ENCODE measurements at places on chromosomes 7 and 10.

- DNase-seq: no peak
These were observed 114.1 kb downstream of the ICA1 start for GRCh38 chr7:8147760-8148463.

DNA sequence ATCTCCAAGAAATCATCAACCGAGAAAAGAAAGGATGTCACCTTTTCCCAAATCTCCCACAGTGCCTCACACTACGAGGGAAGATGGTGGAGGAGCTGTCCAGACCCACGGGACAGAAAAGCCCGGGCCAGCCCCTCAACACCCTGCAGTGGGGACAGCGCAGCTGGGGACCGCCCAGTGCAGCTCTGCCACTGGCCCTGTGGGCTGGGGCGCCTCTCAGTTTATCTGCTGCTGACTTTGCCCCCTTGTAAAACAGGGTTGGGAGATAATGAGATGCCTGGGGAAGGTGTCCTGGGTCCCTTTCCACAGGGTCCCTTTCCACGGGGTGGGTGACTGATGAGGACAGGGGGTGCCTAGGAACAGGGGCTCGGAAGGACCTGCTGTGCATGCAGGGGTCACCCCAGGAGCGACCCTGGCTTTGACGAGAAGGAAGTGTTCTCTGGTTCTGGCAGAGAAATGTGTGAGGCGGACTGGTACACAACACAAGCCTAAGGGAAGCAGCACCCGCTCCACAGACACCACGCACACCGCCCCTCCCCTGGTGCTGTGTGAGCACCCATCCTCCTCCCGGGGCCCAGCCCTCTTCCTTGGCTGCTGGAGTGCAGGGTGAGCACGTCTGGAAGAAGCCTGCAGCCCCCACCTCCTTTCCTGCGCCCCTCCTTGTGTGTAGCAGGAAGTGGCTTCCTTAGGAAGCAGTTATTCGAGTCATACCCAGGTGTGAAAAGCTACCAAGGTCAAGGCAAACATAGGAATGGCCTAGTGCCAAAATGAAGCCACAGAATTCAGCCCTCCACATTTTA, 339.9 kb downstream of the DNAJB6 start:
- DNase-seq: peak; percentile 50

DNA sequence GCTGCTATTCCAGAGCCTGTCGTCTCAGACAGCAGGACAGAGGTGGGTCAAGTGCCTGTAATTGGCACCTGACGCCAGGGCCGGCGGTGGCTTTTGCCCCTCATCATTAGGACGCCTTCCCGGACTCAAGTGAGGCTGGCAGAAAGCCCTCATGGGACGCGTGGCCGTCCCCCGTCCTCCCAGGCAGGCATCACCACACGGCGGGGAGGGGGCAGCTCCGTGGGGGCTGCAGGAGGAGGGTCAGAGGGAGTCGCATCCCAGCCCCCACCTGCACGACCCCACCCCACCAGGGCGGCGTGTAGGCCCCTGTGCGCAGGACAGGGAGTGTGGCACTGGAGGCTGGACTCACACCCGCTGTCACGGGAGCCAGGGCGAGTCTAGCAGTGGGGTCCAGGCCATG, 16.3 kb downstream of the CFAP46 start:
- no peak for DNase-seq

- no peak for DNase-seq
These were observed 386.9 kb downstream of the GALNT17 start for GRCh38 chr7:71518880-71519279.

GRCh38 chr10:118950190-118950680, 79.3 kb upstream of the NANOS1 start:
- DNase-seq: no peak

GRCh38 chr7:48832303-48832845, 92.0 kb upstream of the CDC14C start:
- no peak for DNase-seq

- no peak for DNase-seq
These were observed 20.7 kb downstream of the AVL9 start for GRCh38 chr7:32515890-32516550.

- peak; percentile 26 for DNase-seq
These were observed 46.0 kb upstream of the OPTN start for GRCh38 chr10:13053794-13054462.

- DNase-seq: no peak
These were observed 3.7 kb upstream of the MYO1G start for GRCh38 chr7:44982535-44982923.

DNA sequence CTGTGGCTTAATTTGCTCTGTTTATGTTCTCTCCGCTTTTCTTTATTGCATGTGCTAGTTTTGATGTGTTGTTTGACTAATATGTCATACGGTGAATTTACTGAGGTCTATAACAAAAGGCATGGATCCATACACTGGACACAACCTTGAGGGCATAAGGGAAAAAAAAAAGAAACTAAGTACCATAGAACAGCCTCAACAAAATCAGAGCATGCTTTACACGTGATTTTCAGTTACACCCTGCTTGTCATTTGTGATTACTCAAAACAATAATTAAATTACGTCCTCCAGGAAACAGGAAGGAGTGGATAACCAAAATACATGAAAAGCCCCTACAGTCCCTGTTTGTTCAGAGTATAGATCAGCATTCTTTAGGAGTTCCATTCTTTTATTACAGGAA, 150.5 kb downstream of the CRPPA start:
- DNase-seq: no peak

GRCh38 chr7:114799628-114800028, 122.3 kb upstream of the MDFIC start:
- no peak for DNase-seq

DNA sequence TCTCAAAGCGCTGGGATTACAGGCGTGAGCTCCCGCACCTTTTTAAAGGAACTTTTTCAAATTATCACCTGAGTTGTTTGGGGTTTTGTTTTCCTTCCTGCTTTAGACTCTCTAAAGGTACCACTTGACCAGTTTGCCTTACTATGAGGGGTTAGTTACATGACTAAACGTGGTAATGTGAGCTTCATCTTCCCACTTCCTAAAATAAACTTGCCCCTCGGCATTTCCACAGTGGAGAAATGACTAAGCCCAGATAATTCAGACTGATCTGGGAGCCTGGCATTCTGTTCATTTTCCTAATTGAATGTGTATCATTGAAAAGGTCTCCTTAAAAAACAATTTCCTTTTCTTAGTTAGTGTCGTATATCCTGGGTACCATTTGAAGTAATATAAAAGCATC, 163.4 kb downstream of the PLXDC2 start:
- DNase-seq: no peak

- no peak for DNase-seq
These were observed 25.7 kb downstream of the ARL5B start for GRCh38 chr10:18684953-18685352.

DNA sequence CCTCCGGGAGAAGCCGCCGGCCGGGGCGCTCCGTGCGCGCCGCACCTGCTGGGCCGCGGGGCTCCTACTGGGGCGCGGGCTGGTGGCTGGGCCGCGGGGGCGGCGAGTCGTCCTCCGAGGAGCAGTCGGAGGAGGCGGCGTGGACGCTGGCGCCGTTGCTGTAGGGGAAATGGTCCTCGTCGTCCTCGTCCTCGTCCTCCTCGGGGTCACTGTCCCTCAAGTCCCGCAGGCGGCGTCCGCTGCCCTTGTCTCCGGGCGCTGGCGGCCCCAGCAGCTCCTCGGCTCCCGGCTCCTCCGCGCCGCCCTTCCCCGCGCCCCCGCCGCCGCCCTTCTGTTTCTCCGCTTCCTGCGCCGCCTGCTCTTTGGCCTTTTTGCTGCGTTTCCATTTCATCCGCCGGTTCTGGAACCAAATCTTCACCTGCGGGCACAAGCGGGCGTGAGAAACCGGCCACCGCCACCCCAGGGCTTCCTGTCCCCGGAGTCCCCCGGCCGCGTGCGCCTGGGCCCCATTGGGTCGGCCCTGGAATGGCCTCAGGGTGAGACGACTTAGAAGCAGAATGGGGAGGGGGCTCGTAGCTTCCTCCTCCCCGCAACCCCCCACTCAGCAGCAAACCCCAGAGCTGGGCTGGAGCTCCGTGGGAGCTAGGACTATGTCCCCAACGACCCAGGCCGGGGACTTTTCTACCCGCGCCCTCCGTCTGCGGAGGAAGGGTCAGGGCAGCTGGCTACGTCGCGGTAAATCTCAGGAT, 4.8 kb downstream of the MNX1 start:
- DNase-seq: peak; percentile 77

DNA sequence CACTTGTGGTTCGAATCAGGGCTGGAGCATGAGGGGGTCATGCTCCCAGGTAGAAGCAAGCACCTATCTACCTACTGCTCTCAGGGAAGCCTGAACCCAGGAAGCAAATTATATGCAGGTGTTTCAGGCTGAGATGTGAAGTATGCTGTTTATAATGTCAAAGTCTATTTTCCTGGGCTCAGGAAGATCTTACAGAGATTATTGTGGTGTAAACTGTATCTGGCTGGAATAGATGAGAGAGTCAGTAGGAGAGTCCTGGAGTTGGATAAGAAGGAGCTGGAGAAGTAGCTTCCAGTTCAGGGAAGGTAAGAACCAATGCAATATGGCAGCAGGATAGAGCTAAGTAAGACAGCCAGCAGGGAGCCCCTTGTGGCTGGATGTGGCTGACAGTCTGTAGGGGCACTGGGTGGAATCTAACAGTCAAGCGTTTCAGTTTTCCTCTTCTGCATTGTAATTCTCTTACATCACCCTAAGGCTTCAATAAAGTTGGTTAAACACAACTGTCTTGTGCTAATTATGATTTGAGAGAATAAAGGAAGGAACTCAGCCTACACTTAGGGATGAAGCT, 105.9 kb upstream of the EEPD1 start:
- DNase-seq: no peak

DNA sequence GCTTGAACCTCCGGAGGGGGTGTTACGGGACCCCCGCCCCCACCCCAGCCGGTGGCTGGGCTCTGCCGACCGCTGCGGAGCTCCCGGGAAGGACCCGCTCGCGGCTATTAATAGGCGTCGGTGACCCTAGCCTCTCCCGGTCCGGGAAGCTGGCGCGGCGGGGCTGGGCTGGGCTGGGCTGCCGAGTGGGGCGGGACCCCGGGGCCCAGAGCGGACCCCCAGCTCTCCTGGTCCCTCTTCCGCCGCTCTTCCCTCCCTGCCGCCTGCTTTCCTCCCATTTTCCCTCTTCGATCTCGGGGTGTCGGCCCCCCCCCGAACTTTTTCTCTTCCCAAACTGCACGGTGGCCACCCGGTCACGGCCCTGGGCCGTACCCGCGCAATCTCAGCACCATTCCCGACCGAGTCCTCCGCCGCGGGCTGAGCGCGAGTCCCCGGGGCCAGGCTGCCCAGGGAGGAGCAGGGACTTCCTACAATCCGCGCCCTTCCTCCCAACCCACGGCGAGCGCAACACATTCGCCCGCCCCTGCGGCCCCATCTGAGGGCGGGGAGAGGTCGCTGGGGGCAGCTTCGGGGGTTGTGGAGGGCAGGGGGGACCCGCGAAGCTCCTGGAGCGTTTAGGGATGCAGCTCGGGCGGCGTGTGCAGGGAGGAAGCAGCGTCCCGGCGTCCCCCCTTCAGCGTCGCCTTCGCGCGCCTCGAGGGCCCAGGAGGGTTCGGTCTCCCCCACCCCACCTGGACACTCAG, 3.1 kb upstream of the ELFN1 start:
- DNase-seq: peak; percentile 86

DNA sequence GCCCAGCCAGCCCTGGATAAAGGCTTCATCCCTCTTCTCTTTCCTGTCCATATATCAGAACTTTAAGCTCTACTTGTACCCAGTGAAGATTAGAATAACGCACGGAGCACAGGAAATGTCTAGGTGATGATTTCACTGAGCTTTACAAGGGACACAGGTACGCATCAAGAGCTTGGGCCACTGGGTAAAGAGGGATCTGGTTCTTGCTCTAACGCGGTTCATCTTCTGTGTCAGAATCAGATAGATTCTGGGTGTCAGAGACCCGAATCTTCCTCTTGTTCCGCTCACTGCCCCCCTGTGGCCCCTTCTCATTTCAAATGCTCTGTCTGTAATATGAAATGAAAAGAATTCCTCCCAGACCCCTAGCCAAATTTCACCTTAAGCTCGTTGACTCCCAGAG, 24.7 kb downstream of the IL2RA start:
- no peak for DNase-seq

GRCh38 chr10:129771991-129772431, 192.1 kb downstream of the EBF3 start:
- no peak for DNase-seq

DNA sequence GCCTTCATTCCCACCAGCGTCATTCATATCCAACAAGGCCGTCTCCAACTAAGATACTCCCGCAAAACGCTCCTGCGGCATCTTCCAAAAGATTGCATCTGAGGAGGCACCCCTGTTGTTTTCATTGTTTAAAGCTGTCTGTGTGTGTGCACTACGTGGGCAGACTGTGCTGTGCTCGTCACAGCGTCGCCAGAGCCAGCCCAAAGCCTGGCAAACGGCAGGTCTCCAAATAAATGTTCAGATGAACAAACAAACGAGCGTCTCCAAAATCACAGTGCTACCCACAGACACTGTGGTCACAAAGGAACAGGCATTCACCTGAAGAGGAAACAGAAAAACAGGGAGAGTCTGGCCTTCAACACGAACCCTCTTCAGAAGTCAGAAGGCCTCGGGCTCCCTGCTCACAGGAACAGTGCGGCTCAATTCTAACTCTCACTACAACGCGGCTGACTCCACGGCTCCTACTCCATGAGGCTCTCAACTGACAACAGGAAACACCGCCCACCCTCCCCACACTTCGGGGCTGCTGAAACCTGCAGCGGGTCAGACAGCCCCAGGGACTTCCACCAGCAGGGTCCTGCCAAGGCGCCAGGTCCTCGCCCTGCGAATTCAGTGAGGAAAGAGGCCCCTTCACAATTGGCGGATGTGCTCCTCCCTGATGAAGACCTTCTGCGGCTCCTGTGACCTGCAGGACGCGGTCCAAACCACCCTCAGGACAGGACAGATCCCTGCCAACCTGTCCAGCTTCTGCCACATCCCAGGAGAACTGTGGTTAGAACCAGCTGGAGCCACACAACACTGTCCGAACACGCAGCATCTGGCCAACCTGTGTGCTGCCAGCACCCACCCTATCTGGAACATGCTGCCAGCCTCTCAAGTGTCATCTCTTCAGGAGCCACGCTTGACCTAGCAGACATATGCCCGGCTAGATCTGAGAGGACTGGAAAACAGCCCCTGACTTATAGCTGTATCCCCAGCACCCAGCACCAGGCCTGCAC, 36.1 kb downstream of the MAD1L1 start:
- DNase-seq: no peak

GRCh38 chr10:97333351-97333600, 1.3 kb downstream of the FRAT2 start:
- peak; percentile 74 for DNase-seq

- DNase-seq: no peak
These were observed 2.8 kb downstream of the SRGN start for GRCh38 chr10:69090685-69091084.

DNA sequence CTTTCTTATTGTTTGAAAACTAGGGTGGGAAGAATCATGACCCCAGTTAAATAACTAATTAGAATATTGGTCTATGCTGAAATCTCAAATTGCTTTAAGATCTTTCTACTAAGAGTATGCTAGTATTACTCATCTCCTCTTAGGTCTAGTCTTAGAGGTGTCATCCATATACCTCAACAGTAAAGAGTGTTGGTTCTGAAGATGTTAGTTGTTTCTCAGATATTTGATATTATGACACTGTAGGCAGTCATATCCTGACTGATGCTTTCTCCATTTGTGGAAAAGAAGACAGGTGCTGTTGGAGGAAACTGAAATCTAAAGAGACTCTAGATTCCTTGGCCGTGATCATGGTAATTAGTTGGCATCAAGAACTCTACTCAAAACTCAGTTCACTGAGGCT, 21.2 kb downstream of the BPGM start:
- DNase-seq: no peak

Data from H7 (cell line).